ENCODE measurements at places on chromosomes 7 and 10.

DNA sequence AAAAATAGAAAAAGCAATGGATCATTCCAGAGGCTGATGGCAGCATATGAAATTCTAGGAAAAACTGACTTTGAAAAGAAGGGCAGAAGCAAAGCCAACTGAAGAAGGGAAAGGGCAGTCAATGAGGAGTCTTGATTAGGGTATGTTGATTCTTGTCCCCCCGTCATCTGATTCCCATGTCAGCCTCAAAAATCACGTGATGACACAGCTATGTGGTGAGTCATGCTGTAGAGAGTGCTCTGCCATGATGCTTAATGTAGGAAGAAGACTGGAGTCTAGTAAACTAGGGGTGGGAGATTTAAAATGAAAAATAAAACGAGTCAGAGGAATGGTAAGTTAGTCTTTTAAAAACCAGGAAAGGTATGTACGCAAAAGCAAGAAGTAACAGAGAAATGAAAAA lies 3.9 kb upstream of the POU6F2 start:
- no peak for DNase-seq

DNA sequence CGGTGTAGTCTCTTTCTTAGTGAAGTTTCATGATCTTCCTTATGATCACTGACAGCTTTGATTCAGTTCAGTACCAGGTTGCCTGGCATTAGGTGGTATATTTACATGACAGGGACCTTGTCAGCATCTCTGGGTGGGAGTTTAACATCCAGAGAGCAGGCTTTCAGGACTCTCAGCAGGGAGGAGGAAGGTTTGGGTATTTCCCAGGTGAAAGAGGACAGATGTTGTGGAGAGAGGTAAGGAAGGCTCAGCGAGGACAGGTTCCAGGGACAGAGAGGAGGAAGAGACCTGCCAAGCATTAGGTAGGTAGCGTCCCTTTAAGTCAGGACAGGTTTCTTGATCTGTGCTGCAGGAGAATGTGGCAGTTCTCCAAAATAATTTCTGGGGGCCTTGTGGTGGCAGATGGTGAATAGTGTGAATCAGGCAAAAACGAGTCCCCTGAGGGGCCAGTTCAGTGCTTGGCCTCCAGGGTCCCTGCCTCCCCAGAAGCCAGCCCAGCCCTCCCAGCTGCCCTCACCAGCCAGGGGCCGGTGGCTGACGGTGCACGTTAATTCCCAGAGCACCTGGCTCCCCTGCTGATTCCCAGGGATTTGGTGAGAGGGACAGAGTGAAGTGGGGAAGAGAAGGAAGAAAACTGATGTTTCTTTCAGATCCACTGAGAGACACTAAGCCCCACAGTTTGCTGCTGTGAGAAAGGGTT lies 82.0 kb downstream of the VWC2 start:
- no peak for DNase-seq

DNA sequence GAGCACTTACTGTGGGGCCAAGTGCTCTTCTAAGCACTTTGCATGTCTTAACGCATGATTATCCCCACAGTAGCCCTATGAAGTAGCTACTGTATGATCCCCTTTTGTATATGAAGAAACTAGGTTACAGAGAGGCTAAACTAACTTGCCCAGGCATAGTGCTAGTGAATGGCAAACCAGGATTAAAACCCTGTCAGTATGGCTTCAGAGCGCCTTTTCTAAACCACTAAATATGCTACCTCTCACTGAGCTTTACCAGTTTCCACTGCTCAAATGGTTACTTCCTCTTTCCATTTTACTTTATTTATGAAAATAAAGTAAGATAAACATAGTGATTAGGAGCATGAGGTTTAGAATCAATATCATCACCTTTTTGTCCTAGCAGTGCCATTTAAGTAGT lies 73.6 kb downstream of the PODXL start:
- DNase-seq, result no peak

- no peak for DNase-seq
Measured at GRCh38 chr7:28626624-28627262, 214.4 kb downstream of the CREB5 start.

GRCh38 chr7:47422611-47423010 lies 159.3 kb downstream of the TNS3 start:
- no peak for DNase-seq

DNA sequence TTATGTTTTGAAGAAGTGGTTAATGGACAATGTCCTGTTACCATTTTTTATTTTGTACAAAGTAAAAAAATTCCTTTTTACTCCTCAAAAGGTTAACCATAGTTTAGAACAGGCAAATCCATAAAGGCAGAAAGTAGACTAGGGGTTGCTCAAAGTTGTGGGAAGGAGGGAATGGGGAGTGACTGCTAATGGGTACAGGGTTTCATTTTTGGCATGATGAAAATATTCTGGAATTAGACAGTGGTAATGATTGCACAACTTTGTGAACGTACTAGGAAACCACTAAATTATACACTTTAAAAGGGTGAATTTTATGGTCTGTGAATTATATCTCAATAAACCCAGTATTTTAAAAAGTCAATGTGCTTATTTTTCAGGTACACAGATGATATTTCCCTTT lies 35.4 kb upstream of the CDK14 start:
- no peak for DNase-seq

Data from stimulated activated CD8-positive, alpha-beta memory T cell treated with anti-CD3 and anti-CD28 coated beads, Interleukin-4, amount 100 ng/mL, for 4 hours (primary cell).